DMS 273 treated with DMSO at 0.1 percent for 48 hours (cell line): ENCODE measurements at places on chromosomes 2 and 18.

DNA sequence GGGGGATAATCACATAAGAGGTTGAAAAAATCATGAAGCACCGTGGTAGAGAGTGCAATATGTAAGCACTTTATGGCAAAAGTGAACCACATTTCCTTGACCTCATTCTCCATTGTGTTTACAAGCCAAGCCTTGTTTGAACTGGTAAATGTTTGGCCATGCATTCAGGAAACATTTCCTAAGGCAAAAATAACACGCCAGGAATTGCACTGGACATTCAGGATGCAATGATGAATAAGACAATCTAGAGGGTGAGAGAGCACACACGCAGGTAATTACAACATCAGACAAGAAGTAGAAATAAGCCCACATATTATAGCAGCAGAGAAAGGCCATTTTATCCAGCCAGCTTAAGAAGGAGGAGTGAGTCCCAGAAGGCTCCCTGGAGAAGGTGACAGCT lies 218.0 kb upstream of the OSR1 start:
- DNase-seq: no peak

DNA sequence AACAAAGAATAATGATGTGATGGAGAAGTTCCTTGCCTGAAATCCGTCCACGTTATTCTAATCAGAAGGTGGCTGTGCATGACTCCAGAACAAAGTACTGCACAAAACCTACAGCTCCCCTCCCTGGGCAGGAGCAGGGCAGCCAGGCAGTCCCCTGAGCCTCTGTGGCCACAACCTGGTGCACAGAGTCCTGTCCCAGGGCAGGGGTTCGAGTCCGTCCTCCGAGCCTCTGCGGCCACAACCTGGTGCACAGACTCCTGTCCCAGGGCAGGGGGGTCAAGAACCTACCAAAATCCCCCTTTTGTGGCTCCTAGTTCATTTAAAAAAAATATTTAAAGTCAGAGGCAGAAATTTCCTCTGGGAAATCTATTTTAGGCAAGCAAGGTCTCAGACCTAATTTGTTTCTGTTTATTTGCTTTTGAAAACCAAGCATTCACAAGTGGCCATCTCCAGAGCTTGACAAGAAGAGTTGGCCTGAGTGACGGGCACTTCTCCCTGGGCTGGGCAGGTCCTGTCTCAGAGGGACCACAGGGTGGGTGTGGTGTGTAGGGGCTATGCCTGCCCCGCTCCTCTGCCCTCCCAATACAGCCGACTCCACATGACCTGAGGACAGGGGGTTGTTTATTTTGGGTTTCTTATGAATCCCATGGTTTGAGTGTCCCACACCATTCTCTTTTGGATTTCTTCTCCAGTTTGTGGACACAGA lies 255.9 kb upstream of the PXDN start:
- DNase-seq: no peak

DNA sequence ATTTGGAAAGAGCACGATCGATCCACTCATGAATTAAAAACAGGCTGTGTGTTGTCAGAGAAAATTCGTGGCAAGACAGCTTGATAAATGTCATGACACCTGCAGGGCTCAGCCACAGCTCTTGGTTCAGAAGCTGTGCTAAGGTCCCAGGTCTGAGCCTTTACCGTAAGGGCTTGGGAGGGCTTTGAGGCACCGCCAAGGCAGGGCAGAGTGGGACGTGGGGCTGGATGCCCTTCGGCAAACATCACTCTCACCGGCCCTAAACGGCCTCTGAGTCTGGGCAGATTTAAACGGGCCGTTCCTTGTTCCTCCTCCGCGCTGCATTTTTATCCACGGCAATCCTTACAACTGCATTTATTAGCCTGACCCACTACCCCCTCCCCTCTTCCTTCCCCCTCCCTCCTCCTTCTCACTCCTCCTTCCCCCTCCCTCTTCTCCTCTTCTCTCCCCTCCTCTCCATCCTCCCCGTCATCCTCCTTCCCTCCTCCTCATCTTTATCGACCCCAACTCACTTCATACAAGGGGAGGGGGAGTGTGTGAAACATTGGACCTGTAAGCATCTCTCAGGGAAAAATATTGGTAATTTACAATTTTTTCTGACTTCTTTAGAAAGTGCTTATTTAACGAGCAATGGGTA lies 33.9 kb downstream of the MBP start:
- no peak for DNase-seq

- DNase-seq: no peak
Observed at GRCh38 chr2:202278036-202278760, 12.6 kb downstream of the NOP58 start.

GRCh38 chr2:9020267-9020666 lies 16.8 kb upstream of the MBOAT2 start:
- no peak for DNase-seq

DNA sequence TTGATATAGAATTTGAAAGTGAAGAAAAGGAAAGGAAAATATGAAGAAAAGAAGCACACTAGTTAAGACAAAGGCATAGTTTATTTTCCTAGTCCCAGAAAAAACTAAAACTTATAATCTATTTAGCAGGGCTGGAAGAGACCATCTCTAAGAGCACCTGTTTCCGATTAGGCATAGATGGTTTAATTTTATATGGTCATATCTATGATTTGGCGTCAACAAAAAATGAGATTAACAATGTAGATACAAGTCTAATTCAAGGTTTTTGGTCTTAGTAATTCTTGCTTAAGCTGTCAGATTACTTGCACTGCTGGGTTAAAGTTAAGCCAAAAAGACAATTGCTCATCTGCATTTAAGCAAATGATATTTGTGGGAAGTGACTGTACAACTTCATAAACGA lies 502.5 kb upstream of the FSHR start:
- DNase-seq: no peak

DNA sequence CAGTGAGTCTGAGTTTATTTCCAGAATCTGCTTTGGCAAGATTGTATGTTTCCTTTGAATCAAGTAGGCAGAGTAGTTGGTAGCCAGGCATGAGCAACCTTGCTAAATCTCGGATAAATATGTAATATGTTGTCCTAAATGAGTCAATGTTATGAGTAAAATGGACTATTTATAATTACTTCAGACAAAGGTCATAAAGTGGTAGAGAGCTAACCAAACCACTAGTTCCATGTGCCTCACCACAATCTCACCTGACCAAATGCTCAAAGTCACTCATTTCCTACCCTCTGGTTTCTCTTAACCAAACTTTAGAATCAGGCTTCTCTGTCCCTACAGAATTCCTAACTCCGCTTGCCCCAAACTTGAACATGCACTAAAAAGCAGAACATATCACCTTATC lies 261.2 kb upstream of the FSIP2 start:
- DNase-seq: no peak

- no peak for DNase-seq
Observed at GRCh38 chr2:234242459-234242836, 191.9 kb downstream of the SPP2 start.

DNA sequence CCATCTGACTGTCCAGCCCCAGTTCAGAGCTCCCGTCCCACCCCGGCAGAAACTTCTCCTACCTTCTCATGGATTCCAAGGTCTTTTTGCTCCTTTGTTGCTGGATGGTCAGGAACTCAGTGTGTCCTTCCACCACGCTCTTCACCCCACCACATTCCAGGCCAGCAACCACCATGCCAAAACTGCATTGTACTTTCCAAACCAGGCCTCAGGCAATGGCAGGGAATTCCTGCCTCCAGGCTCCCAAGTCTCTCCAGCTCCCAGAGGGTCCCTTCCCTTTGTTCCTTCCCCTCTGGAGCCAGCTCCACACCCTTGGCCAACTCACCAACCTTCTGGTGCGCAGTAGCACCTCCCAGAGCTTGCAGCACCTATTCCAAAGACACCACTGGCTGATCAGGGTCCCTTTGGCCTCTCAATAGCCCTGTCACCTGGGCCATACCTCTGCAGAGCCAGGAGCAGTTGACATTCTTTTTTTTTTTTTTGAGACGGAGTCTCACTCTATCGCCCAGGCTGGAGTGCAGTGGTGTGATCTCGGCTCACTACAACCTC lies 8.1 kb downstream of the CHMP1B start:
- DNase-seq: no peak

DNA sequence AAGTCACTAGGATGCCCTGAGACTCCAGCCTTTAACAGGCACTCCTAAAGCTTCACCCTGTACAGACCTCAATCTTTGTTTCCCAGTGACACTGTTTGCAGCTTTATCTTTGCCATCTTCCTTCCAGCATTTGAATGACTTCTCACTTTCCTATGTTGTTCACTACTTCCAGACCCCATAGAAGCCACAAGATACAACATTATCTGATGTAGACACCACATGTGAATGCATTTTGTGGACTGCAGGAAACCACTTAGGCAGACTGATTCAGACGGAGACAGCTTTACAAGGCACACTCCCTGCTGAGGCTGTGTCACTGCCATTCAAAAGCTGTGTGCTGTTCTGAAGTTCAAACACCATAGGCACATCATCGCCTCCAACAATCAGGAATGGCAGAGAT lies 67.3 kb upstream of the SPATS2L start:
- no peak for DNase-seq

DNA sequence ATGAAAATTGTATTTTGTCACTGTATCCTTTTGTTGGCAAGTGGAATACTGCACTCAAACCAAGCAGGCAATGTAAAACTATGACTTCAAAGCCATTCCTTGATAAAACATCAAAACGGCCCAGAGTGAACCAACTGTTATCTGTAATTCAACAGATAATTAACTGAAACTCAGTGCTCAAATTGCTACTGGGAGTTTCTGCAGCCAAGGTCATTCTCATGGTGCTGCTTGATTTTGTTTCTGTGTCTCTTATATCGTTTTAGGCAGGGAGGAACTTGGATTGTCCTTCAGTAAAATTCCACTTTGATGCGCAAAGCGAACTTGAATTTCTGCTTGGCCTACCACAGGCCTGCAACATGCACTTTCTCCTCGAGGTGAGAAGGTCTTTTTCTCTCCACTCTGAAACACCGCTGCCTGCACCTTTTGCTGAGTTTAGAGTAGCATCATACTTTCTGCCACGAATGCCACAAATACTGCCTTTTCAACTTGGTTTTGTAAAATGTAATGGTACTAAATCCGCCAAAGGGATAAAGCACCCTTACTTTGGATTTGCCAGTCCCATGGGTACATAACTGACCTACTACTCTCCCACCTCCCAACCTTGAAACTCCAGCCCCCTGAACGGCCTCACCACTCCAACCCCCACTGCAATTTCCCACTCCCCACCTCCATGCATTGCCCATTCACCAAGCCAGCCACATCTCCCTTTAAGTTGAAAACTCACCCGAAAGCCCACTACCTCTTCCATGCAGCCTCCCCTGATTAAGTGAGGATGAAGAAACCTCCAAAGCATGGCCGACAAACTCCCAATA lies 204.7 kb downstream of the TGIF1 start:
- no peak for DNase-seq

DNA sequence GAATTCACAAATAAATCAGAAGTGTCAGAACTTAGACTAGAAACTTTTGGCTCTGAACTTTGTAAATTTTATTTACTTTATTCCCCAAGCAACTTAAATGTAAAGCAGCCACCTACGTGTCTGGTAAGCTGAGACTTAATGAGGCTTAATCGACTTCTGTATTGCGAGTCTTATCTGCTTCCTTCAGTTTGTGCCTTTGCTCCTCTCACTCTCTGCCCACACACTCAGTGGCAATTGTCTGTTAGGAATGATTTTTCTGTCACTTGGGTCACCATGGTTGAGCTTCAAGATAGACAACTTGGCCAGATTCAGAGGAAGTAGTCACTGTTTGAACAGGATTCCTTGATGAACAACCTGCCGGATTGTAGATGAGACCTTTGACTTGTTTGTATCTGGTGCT lies 691.4 kb upstream of the FSHR start:
- DNase-seq: no peak

DNA sequence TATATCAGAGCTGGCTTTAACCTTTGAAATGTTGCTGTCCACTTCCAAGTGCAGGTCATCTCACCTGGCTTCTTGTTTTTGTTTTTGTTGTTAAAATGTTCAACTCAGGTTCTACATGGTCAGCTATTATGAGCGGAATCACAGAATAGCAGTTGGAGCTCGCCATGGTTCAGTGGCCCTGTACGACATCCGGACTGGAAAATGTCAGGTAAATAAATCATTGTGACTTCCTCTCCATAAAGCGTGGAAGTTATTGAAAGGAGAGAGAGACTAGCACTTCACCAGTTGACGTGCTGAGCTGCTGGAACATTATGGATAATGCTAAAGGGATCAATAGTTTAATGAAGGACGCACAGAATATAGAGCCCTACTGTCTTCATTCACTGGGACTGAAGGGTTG lies 184.6 kb upstream of the BOD1L2 start:
- no peak for DNase-seq

DNA sequence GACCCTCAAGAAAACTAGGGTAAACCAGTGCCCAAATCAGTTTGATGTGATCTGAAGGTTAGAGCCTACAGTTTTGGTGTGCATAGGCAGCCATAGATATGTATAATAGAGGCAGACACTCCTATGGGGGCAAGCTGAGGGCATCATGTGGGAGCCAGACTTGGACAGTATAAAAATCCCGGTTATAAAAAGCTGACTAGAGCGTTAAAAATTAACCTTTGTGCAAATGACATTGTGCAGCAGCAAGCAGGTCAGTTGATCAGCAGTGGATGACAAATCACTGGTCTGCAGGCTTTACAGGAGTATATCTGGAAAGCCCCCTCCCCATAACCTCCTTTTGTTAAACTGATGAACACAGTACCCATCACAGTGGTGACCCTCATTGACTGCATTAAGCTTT lies 107.8 kb downstream of the CTNNA2 start:
- no peak for DNase-seq

- DNase-seq: no peak
Observed at GRCh38 chr18:70029163-70029562, 81.5 kb upstream of the CD226 start.

- DNase-seq: no peak
Observed at GRCh38 chr2:222776792-222777191, 84.0 kb upstream of the ACSL3 start.

- no peak for DNase-seq
Observed at GRCh38 chr18:37710726-37711125, 145.1 kb upstream of the CELF4 start.

GRCh38 chr2:55400332-55400731 lies 19.3 kb downstream of the CCDC88A start:
- DNase-seq: no peak

DNA sequence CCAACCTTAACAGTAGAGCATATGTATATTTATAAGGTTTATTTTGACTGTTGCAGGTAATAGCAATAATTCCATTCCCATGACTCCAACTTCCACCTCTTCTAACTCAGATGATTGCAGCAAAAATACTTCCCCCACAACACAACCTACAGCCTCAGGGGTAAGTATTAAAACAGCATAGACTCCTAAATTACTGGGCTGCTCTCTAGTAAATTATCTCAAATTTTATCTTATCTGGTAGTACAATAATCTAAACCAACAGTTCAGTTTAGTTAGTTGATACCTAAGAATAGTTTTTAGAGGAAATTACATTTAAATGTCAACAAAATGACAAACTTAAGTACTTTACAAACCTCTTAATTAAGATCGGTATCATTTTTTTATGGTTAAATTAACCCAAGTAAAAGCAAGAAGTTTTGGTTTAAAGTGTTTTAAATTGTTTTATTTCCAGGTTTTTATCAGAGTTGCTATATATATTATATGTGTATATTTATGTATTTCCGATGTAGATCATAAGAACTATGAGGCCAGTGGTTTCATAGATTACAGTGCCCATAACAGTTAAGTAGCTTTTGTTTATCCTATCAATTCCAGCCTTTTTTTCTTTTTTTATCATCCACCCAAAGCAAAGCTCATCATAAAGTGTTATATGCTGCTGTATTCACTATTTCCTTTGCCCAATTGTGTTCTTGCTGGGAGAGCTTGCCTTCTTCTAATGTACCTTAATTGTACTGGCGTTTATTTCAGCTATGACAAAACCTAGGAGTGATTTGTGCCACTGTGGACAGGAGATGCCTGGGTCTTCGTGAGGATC lies 13.7 kb downstream of the GATA6 start:
- DNase-seq: no peak

- DNase-seq: no peak
Observed at GRCh38 chr2:227724394-227725039, at the start of gene SCYGR6. Gene SCYGR6, minus strand, starts transcription at chr2:227724757. Its CDS starts 0 bp downstream, at chr2:227724757.
